Colonic mucosa (tissue), 4 donors: ENCODE measurements at places on chromosomes 11 and 22. TPM values are rescaled to one million over a fixed set of nuclear protein-coding genes. Genes with fewer than 3 reads are reported as not detected.

Gene OR52I2
- not detected for total RNA-seq

GRCh38 chr11:17673951-17674350, 45.4 kb upstream of the MYOD1 start:
- DNase-seq = no peak
- no peaks in the 10 kb centered on the region for H3K27me3 ChIP-seq
- H3K27ac ChIP-seq = no peak overlapping the region
- no peak overlapping the region for H3K4me3 ChIP-seq
- H3K36me3 ChIP-seq = no peaks in the 10 kb centered on the region
- no peaks in the 10 kb centered on the region for H3K4me1 ChIP-seq

Gene EIF3F
- total RNA-seq = 229 TPM

GRCh38 chr11:69437001-69437875, 44.2 kb upstream of the LINC01488 start:
- H3K4me1 ChIP-seq = no peaks in the 10 kb centered on the region
- H3K27me3 ChIP-seq = no peaks in the 10 kb centered on the region
- DNase-seq = no peak
- no peak overlapping the region for H3K27ac ChIP-seq
- no peak overlapping the region for H3K4me3 ChIP-seq

GRCh38 chr11:3613998-3614741, 27.6 kb downstream of the ART5 start:
- H3K27me3 ChIP-seq = no peaks in the 10 kb centered on the region
- H3K4me1 ChIP-seq = no peaks in the 10 kb centered on the region

- no peak for DNase-seq
- H3K36me3 ChIP-seq = no peaks in the 10 kb centered on the region
- H3K27ac ChIP-seq = no peak overlapping the region
- H3K4me3 ChIP-seq = no peak overlapping the region
- H3K4me1 ChIP-seq = no peaks in the 10 kb centered on the region
Observed at GRCh38 chr11:91921974-91922373, 302.6 kb upstream of the FAT3 start.

GRCh38 chr11:15195454-15196200, 80.9 kb downstream of the INSC start:
- no peak overlapping the region for H3K27ac ChIP-seq
- H3K4me1 ChIP-seq = no peaks in the 10 kb centered on the region
- H3K36me3 ChIP-seq = no peaks in the 10 kb centered on the region
- no peaks in the 10 kb centered on the region for H3K27me3 ChIP-seq
- no peak overlapping the region for H3K4me3 ChIP-seq

Gene OR4A16
- not detected for total RNA-seq

DNA sequence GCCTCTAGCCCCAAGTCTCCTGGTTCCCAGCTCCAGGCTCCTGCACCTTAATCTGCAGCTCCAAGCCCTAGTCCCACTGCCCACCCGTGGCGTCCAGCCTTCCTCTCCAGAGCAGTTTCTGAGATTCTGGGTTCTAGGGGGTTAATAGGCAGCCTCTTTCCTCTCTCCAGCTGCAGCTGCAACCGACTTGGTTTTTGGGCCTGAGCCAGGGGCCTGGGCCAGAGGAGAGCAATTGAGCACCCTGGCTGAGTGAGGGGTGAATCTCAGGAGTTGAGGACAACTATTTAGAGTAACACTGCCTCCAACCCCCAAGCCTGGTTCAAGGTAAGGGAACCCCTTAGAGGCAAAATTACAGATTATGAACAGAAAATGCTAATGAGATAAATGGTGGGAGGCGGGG, 9.0 kb upstream of the CHRM1 start:
- no peak for DNase-seq
- peaks cover 28% of the 10 kb centered on the region for H3K27me3 ChIP-seq
- no peak overlapping the region for H3K4me3 ChIP-seq
- H3K36me3 ChIP-seq = no peaks in the 10 kb centered on the region

DNA sequence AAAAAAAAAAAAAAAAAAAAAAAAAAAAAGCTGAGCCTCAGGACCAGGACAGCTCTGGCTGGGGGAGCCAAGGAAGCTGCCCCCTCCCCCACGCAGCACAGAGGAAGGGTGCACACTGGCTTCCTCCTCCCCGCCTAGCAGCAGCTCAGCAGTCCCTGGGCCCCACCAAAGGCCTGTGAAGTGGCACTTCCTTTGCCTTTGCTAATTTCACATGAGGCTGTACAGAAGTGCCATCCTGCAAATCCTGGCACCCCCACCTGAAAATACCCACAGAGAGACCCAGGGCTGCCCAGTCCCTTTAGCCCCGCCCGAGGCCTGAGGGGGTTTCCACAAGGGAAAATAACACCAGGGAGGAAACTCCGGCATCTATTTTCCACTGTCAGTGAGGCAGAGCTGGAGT, 3.9 kb downstream of the RHOG start:
- no peaks in the 10 kb centered on the region for H3K27me3 ChIP-seq
- peak overlapping the region; percentile 72 for H3K27ac ChIP-seq
- no peak for DNase-seq
- no peak overlapping the region for H3K4me3 ChIP-seq
- H3K4me1 ChIP-seq = peaks cover 20% of the 10 kb centered on the region

DNA sequence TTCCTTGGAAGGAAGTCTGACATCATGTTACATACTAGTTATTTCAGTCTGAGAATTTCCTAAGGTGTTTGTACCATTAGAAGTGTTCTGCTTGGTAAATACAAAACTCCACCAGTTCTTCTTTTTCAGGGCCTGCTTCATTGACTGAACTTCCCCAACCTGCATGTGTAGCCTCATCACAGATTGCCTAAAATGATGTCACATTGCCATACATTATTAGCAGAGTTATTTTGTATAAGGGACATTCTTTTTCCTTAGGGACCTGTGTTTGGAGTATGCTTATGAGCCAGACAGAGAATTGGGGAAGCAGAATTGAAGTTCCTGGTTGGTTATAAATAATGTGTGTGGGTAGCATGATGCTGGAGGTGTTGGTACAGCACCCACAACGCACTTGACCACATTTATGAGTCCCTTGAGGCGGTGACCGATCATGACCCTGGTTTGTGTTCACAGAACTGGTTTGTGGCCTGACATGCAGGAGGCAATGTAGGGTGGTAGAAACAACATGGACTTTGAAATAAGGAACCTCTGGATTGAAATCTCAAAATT, 16.4 kb upstream of the MMP7 start:
- no peaks in the 10 kb centered on the region for H3K27me3 ChIP-seq
- DNase-seq = no peak
- H3K27ac ChIP-seq = no peak overlapping the region
- H3K4me1 ChIP-seq = no peaks in the 10 kb centered on the region
- no peaks in the 10 kb centered on the region for H3K36me3 ChIP-seq

- H3K27me3 ChIP-seq = no peaks in the 10 kb centered on the region
- no peaks in the 10 kb centered on the region for H3K4me1 ChIP-seq
- H3K4me3 ChIP-seq = no peak overlapping the region
- H3K27ac ChIP-seq = no peak overlapping the region
- H3K36me3 ChIP-seq = no peaks in the 10 kb centered on the region
Observed at GRCh38 chr11:6197466-6198200, 1.4 kb upstream of the OR52W1 start.

DNA sequence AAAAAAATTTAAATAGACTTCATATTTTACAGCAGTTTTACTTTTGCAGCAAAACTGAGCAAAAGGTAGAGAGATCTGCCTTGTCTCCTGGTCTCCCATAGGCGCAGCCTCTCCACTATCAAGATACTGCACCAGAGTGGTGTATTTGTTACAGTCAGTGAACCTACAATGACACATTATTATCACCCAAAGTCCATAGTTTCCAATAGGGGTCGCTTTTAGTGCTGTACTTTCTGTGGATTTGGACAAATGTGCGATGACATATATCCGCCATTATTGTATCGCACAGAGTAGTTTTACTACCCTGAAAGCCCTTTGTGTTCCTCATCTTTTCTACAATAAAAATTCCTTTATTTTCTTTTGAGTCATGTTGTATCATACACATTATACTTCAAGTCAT, 153.2 kb upstream of the CCDC179 start:
- H3K36me3 ChIP-seq = no peaks in the 10 kb centered on the region
- DNase-seq = no peak
- H3K27ac ChIP-seq = no peak overlapping the region

GRCh38 chr11:128532016-128532571, 55.3 kb downstream of the ETS1 start:
- no peaks in the 10 kb centered on the region for H3K27me3 ChIP-seq
- no peaks in the 10 kb centered on the region for H3K36me3 ChIP-seq

Gene EPS8L2
- 192 TPM for total RNA-seq

DNA sequence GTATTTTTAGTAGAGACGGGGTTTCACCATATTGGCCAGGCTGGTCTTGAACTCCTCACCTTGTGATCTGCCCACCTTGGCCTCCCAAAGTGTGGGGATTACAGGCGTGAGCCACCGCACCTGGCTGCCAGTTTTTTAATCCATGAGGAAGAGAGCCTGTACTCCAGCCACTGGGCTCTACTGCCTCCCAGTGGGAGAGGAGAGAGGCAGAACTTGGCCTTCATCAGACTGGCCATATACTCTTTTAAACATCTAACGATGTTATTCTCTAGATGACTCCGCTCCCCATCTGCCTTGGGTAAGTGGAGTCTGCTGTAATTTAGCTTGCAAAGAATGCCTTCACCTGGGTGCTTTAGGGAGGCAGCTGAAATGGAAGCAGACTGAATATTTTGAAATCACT, 34.6 kb downstream of the SLC6A5 start:
- no peaks in the 10 kb centered on the region for H3K27me3 ChIP-seq
- no peaks in the 10 kb centered on the region for H3K36me3 ChIP-seq
- H3K27ac ChIP-seq = no peak overlapping the region
- H3K4me3 ChIP-seq = no peak overlapping the region

Gene HORMAD2
- not detected for total RNA-seq

- peaks cover 10% of the 10 kb centered on the region for H3K4me1 ChIP-seq
- no peak overlapping the region for H3K4me3 ChIP-seq
- H3K27ac ChIP-seq = no peak overlapping the region
- H3K27me3 ChIP-seq = no peaks in the 10 kb centered on the region
Observed at GRCh38 chr22:17786435-17787161, 12.3 kb upstream of the BID start.

DNA sequence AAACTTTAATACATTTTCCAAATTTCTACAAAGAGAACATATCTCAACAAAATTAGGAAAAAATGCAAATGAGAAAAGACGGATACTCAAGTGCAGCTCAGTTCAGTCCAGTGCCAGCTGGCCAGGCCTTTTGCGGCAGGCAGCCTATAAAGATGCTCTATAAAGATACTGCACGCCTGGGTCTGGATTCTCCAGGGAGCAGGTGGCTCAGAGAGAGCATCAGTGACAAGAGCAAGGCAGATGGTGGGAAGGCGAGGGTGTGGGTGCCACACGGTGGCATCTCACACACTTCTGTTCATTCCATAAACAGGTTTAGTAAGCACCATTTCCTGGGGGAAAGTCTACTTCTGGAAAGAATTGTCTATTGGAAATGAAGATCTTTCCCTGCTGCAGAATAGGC, 18.1 kb upstream of the SCN3B start:
- DNase-seq = no peak
- H3K27me3 ChIP-seq = no peaks in the 10 kb centered on the region
- no peaks in the 10 kb centered on the region for H3K4me1 ChIP-seq
- no peak overlapping the region for H3K4me3 ChIP-seq
- H3K27ac ChIP-seq = no peak overlapping the region
- H3K36me3 ChIP-seq = no peaks in the 10 kb centered on the region

Gene SLC15A3
- total RNA-seq = 14.4 TPM

DNA sequence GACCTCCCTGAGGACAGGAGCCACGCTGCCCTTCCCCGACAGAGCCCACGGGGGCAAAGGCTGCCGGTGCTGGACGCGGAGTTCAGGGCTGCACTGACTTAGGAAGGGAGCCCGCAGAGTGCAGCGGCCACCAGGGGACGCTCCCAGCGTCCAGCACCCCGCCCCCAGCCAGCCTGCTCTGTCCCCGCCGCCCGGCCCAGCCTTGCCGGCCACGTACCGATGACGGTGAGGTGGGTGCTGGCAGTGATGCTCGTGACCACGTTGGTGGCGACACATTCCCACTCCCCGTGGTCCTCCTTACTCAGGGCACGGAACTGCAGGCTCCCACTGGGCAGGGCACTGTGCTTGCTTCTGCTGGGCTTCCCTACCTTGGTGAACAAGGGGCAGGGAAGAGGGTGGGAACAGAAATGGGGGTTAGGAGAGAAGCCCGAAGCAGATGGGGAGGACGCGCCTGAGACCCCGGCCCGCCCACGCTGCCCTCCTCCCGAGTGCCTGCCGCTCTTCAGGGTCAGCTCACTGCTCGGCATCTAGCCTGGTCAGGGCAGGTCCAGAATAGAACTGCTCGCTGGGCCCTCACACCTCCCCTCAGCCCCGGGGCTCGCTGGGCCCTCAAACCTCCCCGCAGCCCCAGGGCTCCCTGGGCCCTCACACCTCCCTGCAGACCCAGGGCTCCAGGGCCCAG, 25.9 kb downstream of the IGSF9B start:
- H3K4me1 ChIP-seq = peaks cover 6% of the 10 kb centered on the region
- H3K27me3 ChIP-seq = no peaks in the 10 kb centered on the region
- H3K36me3 ChIP-seq = no peaks in the 10 kb centered on the region
- H3K4me3 ChIP-seq = no peak overlapping the region

GRCh38 chr22:37098976-37099591, 10.4 kb downstream of the TMPRSS6 start:
- no peak overlapping the region for H3K4me3 ChIP-seq
- no peaks in the 10 kb centered on the region for H3K27me3 ChIP-seq
- H3K36me3 ChIP-seq = no peaks in the 10 kb centered on the region
- H3K4me1 ChIP-seq = no peaks in the 10 kb centered on the region

DNA sequence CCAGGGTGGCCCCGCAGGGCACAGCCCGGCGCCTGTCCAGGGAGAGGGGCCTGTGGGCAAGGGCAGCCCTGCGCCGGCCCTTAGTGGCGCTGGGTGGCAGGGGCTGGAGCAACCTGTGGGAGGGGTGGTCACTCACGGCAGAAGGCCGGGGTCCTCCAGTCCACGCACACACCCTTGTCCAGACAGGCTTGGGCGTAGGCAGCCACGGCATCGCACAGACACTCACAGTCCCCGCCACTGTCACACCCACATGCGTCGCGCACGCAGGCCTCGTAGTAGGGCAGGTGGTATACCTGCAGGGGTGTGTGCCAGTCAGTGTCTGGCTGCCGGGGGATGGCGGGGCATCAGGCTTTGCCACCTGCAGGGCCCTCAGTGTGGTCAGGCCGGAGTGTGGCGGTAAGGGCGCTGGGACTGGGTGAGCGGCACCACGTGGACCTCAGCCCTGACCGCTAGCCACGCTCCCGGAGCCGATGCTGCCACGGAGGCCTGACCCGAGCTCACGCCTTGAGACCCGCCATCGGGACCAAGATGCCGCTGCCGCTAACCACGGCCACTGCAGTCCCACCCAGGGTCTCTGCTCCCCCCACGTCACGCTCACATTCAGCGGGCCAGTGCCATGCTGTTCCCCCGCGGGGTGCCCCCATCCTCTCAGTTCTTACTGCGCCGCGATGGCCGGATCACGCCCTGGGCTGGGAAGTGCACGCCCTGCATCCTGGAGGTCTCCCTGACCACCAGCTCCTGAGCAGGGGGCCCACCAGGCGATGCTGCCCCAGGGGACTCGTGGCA, 12.5 kb downstream of the MUC6 start:
- no peak overlapping the region for H3K4me3 ChIP-seq
- H3K27ac ChIP-seq = no peak overlapping the region
- no peaks in the 10 kb centered on the region for H3K4me1 ChIP-seq
- no peak for DNase-seq
